GDM1 (cell line): ENCODE measurements at places on chromosomes 5 and 9.

DNA sequence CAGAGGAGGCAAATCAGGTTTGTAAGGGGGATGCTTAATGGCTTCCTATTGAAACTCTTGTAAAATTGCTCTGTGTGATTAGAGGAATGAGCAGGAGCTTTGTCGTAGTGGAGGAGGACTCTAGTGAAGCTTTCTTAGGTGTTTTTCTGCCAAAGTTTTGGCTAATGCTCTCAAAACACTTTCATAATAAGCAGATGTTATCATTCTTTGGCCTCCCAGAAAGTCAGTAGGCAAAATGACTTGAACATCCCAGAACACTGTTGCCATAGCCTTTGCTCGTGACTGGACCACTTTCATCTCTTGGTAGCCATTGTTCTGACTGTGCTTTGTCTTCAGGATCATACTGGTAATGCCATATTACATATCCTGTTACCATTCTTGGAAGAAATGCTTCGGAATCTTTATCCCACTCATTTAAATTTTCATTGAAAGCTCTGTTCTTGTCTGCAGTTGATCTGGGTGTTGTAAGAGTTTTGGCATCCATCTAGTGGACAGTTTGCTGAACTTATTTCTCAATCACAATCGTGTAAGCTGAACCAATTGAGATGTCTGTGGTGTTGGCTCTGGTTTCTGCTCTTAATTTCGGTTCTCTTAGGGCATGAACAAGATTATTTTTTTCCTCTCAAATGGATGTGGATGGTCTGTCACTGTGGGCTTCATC lies 187.6 kb downstream of the COMMD10 start:
- no peak for DNase-seq

DNA sequence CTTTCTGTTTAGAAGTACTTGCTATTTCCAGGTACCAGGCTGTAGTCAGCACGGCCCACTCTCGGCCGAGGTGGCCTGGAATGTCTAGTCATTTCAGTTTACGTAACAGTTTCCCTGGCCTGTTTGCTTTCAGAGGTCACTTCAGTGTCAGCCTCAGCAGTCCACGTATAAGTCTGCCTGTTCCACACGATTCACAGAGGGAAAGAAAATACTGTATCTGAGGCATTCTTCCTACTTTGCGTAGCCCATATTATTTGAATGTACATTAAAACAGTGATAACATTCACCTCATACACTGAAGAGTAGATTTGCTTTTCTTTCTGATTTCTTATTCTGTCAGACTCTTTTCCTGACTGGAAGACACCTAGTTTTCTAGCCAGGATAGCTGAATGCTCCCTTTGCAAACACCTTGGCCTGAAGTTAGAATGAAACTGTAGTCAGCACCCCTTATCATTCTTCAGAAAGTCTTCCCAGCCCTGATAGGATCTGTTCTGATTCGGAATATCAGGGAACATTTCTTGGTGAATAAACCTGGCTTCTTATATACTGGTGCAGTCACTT lies 140.9 kb downstream of the AOPEP start:
- no peak for DNase-seq

DNA sequence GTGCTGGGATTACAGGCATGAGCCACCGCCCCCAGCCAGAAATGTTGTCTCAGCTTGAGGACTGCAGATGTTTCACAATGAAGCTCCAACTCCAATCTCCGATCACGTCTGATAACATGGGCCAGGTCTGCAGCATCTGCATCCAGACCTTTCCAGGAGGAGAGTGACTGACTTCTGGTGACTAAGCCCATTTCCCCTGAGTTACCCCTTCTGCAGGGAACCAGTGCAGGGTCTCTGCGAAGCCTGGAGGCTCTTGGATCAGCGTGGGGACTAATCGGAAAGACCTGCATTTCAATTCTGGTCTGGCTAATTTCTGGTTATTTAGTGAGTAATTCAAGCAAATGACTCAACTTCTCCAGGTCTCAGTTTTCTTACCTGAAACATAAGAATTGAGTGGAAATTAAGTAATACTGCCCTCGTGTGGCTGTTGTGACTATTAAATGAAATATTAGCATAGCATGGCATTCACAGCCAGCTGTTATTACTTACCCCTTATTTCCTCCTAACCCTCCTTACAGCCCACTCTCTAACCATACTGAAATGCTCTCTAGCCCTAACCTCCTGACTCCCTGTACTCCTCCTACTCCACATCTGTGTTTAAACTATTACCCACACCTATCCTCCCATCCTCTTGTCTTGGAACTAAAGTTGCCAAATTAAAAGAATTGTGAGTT lies 2.2 kb upstream of the GNPDA1 start:
- DNase-seq, result peak; percentile 49

DNA sequence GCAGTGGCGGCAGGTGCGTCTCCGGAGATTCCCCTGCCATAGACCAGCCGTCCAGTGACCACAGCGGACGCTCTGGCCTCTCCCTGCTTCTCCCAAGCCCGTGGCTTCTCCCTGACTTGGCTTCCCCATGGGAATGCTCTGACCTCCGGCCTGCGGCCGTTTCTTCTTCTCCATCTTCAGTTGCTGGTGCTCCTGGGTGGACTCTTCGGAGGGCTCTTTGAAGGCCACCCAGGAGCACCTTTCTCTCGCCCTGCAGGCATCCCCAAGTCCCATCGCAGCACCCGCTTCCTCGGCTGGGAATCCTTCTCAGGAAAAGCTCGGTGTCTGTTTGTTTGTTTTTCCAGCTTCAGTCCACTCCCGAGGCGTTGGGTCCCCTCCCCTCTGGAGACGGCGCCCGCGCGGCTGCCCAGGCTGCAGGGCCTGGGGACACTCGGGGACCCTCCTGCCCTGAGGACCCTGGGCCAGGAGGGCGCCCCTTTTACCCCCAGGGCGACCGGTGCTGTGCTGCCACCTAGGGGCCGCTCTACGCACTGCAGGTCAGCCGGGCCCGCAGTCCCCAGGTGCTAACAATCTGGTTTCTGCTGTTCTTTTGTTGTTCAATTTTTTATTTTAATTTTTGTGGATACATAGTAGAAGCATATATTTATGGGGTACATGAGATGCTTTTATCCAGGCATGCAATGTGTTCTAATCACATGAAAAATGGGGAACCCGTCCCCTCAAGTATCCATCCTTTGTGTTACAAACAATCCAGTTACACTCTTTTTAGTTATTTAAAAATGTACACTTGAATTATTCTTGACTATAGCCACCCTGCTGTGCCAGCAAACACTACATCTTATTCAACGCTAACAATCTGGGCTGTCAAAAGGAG lies 197.9 kb upstream of the ADAMTS16 start:
- DNase-seq, result no peak

GRCh38 chr9:93954434-93955061 lies 607 bp downstream of the BARX1 start:
- no peak for DNase-seq

DNA sequence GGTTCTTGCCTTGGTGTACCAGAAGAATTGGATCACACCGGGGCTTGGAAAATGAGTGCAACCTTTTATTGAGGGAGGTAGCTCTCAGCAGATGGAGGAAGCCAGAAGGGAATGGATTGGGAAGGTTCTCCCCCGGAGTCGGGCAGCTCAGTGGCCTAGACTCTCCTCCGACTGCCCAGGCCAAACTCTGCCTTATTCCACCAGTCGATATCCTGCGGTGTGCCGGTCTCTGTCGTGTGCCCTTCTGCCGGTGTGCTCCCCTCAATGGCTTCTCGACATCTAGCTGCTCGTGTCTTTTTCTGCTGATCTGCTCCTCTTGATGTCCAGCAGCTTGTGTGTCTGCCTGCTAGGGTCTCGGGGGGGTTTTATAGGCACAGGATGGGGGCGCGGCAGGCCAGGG lies 87.4 kb upstream of the CCL21 start:
- no peak for DNase-seq

- DNase-seq, result no peak
These were observed 15.2 kb downstream of the HSPB3 start for GRCh38 chr5:54470677-54471076.

DNA sequence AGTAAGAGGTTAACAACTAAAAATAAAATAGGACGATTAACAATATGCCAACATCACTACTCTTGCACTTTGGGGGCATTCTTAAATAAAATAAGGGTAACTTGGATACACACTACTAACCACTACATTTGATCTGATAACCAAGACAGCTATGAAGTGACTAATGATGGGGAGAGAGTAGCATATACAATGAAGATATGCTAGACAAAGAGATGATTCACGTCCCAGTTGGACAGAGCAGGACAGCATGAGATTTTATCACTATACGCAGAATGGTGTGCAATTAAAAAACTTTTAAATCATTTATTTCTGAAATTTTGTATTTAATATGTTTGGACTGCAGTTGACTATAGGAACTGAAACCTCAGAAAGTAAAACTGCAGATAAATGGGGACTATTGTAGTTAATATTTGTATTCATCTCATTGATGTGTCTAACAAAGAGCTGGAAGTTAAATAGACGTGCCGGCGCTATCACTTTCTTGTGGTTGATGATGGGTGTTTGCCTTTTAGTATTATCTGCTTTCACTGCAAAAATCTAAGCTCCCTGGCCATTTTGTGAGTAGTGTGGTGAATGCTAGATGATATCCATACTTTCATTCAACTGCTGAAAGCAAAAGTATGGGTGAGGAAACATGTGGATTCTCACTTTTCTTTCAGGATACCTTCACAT lies 18.7 kb downstream of the GIN1 start:
- DNase-seq, result no peak

- DNase-seq, result no peak
These were observed 8.0 kb downstream of the MTAP start for GRCh38 chr9:21810388-21810787.

DNA sequence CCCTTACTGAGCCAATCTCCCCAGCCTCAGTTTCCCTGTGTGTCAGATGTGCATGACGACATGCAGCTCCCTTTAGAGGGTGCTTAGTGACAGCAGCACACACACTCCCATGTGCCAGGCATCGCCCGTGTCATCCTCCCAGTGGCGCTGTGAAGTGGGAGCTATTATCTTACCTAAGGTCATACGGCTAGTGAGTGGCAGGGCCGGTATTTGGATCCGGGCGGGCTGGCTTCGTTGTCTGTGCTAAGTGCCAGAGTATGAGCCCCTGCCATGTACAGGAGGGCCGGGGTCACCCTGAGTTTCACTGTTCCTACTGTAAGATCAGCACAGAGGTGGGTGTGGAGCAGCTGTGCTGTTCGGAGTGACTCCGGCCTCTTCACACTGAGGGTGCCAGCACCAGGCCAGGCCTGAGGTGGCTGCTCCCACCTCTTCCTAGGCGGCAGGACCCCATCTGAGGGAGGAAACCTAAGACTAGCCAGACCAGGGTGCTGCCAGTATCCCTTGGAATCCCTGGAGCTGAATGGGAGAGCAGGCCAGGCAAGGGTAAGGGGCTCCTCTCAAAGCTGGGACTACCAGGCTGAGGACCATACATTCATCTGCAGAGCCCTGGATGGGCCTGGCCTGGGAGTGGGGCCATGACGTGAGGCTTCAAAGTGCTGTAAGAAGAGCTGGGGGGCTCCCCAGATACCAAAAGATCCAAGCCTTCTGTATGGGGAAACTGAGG lies 22.5 kb downstream of the AQP7 start:
- DNase-seq, result no peak

GRCh38 chr5:125579182-125579581 lies 832.7 kb upstream of the ZNF608 start:
- DNase-seq, result no peak

- no peak for DNase-seq
These were observed 8.5 kb upstream of the TNFSF8 start for GRCh38 chr9:114938687-114939575.

DNA sequence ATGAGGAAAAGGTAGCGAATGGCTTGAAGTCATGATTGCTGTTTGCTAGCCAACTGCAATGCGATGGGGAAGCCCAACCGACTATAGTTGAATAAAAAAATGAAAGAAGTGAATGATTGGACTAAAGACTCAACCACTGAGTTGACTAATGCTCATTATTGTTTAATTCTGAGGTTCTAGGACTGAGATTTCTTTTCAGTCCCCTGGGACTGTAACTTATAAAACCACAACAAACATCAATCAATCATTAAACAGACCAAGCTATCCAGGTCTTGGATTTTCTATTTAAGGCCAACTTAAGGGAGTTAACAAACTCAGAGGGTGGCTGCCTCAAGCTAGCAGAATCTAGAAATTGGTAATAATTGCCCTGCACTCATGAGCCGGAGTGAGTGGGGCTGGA lies 154.2 kb downstream of the DOCK2 start:
- no peak for DNase-seq

GRCh38 chr9:134136118-134136995 lies 475 bp downstream of the WDR5 start:
- no peak for DNase-seq

GRCh38 chr5:86463339-86463738 lies 154.4 kb upstream of the COX7C start:
- DNase-seq, result no peak

- no peak for DNase-seq
These were observed 103.9 kb downstream of the VAV2 start for GRCh38 chr9:133888048-133888808.

DNA sequence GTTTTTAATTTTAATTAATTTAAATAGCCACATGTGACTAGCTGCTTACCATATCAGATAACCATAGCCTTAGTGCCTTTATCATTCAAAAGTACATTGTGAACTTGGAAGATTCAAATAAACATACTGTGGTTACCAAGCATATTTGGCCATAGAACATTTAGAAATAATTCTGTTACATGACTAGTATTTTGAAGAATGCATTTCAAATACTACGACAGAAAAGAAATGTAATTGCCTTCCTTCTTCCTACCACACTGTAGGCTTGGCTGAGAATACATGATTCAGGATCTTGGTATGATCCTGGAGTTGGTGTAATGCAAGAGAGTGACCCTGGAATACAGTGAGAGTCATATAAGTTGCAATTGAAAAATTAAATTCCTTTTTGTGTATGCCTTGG lies 109.7 kb upstream of the PCA3 start:
- DNase-seq, result no peak

- no peak for DNase-seq
These were observed 58.5 kb downstream of the CSF2 start for GRCh38 chr5:132132138-132132537.

DNA sequence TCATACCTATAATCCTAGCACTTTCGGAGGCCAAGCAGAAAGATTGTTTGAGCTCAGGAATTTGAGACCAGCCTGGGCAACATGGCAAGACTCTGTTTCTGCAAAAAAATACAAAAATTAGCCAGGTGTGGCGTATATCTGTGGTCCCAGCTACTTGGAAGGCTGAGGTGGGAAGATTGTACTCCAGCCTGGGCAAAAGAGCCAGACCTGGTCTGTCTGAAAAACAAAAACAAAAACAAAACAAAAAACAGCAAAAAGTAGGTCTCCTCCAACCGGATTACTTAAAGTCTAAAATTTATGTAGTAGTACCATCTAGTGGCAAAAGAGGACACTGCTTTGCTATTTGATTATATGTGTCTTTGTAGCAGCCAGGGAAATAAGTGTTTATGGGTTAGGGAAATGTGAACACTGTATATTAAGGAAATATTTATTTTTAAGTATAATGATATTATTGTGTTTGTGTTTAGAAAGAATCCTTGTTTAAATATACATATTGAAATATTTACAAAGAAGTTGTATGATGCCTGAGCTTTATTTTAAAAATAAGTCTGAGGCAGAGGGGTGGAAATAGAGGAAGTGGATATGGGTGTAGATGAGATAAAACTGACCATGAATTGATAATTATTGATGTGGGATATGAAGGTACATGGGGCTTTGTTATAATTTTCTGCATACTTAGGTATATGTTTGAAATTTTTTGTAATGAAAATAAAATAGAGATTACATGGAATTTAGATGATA lies 20.0 kb downstream of the APC start:
- no peak for DNase-seq

- DNase-seq, result no peak
These were observed 13.7 kb upstream of the SYK start for GRCh38 chr9:90787771-90788460.

- DNase-seq, result no peak
These were observed 8.9 kb downstream of the SPINK14 start for GRCh38 chr5:148177207-148177606.

GRCh38 chr5:139751236-139751635 lies 44.4 kb upstream of the PSD2 start:
- DNase-seq, result no peak
